ENCODE measurements at places on chromosomes 1 and 21.

DNA sequence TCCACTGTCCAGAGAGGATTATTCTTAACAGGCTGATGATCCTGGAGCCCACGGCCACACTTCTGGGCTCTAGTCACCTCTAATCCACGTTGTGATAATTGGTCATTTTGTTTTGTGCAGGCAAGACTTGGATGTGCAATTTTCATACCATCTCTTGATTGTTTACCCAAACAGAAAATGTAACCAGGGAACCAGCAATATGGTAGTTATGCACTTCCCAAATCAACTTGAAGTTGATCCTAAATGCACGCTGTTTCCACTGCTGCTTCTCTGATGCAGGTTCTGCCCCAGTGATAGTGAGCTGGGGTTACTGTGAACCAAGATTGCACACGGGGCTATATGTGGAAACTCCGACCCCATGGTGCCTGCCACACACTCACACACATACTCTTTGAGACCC is 14.7 kb upstream of the KCNJ15 start:
- DNase-seq, result no peak

DNA sequence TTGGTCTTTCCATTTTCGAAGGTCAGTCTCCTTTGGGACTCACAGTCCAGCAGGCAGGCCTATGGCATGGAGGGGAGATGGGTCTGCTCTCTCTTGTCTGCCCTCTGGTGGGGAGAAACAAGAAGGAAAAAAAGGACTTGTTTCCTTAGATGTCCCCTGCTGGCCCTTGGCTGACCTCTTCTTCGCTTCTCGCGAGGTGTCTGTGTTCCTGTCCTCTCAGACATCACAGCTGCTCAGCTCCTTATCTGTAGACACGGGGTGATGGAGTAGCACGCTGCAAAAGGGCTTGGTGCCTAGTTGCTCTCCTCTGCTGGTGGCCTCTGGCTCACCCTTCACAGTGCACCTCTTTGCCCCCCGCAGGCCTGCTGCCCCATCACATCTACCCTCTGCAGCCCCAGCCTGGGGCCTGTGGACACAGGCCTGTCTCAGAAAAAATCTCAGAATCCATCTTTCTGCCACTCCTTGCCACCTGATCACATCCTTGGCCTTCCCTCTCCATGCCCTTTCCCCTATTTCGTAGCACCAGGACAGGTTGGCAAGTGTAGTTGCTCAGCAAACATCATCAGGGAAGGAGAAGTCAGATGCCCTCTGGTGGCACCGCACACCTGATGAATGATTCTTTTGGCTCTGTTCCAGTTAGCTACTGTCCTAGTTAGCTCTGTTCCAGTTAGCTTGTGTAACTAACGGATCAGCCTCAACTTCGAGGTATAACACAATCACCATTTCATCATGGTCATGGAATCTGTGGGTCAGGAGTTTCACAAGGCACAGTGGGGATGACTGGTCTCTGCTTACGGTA is 18.7 kb upstream of the AK2 start:
- no peak for DNase-seq

DNA sequence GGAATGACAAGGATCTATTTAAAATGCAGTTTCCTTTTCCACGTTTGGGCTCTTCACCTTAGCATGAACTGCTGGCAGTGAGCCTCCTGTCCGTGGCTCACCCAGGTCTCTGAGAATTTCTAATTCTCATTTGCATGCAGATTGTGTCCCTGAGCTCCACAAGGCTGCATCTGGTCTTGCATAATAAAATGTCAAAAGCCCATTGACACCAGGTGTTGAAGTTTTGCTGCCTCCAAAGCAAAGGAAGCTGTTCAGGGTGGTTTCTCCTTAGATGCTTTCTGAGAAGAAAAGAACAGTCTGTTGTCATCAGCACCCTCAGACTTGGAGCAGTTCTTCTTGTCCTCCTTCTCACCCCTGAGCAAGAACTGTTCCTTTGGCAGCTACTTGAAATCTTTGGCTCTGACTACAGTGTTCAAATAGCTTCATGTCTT is 433.1 kb upstream of the KAZN start:
- DNase-seq, result no peak

- no peak for DNase-seq
Observed at GRCh38 chr1:246214708-246215509, 292.2 kb downstream of the SMYD3 start.

GRCh38 chr1:186985889-186986491 is 157.2 kb downstream of the PLA2G4A start:
- DNase-seq, result no peak

DNA sequence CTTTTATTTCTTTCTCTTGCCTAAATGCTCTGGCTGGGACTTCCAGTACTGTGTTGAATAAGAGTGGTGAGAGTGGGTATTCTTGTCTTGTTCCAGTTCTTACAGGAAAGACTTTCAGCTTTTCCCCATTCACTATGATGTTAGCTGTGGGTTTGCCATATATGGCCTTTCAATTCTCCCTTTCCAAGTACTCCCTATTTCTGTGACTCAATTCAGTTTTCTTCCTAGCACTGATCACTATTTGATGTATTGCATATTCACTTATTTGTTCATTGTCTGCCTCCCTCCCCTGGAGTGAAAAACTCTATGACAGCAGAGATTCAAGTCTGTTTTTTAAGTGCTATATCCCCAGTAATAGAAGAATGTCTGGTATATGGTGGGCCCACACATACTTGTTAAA is 618.2 kb upstream of the CAMK1G start:
- no peak for DNase-seq

DNA sequence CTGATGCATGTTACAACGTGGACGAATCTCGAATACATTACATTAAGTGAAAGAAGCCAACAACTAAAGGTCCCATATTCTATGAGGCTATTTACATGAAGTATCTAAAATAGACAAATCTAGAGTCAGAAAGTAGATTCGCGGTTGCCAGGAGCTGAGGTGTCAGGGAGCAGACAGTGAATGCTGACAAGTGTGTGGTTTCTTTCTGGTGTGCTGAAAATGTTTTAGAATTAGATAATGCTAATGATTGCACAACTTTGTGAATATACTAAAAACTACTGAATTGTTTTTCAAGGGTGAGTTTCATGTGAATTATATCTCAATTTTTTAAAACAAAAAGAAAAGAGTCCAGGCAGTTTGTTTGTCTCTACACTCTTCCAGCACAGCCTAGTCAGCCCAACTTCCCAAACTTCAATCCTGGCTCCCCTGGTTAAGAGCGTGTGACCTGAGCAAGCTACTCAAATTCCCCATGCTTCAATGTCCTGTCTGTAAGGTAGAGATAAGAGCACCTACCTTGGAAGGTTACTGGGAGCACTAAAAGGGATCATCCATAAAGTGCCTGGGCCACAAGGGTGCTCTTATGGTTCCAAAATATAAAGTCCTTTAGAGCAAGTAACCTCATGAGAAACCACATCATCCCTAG is 20.9 kb downstream of the HLCS start:
- no peak for DNase-seq

DNA sequence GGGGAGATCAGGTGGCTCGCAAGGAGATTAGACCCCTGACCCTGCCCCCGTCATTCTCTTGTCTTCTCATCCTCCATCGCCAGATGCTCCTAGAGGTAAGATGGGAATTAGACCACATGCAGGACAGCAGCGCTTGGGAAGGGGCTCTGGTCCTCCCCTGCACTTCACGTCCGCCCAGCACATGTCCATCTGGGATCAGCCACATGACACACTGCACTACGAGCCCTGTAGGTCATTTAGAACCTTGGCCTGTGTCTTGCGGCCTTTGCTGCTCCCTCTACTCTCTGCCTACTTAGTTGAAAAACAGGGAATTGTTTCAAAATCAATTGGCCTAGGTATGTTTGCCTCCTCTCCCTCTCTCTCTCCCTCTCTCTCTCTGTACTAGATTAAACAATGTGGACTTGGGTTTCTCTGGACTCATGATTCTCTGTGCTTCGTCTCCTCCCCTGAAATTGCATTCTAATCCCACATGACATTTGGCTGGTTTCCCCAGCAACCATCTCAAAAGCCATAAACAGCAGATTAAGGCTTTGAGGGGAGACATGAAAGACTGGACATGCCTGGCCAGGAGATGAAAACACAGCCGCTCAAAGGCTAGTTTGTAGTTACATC is 3.8 kb upstream of the NCMAP start:
- no peak for DNase-seq

- no peak for DNase-seq
Observed at GRCh38 chr21:46151261-46151988, 4.0 kb downstream of the FTCD start.

DNA sequence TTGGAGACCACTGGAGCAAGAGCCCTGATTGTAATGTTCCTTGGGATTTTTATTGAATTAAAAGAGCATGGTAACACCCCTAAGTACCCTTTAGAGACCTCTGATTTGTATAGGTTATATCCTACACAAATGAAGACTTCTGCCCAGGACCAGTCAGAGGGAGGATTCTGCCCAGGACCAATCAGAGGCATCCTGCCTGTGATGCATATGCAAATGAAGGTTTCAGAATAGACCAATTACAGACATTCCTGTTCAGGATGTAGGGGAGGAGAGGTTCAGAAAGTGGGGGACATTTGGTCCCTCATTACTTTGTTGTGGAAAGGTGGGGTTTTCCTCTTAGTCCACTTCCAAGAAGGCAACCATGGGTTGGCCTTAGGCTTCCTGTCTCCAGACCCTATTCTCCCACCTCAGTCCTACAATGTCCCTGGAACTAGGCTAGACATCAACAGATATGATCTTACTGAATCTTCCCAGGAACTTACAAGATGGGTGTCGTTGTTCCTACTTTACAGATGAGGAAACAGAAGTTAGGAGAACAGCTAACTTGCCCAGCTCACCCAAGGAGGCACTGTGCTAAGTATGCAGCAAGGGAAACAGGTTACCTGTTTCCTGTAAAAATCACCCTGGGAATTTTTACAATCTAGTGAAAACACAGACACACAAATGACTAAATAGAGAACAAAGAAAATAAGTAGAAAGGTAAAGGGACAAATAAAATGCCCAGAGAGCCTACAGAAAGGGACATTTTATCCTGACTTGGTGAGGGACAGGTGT is 36.8 kb upstream of the SFPQ start:
- no peak for DNase-seq

GRCh38 chr1:208185801-208186231 is 58.4 kb downstream of the PLXNA2 start:
- DNase-seq, result no peak

DNA sequence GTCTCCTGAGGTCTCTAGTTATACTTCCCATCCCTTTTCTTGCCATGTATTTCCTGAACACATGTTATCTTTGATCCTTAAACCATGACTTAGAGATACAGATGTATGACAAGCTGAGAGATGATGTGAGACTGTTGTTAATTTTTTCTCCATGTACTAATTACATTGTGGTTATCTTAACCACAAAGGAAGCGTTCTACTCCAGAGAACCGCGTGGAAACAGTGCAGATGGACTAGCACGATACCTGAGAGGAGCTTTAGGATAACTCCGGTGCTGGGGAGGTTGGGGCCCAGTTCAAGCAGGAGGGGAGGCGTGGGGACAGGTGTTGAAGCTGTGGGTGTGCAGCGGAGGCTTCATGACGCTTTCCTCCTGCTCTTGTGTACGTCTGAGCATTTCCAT is 17.5 kb downstream of the PDE9A start:
- DNase-seq, result no peak

DNA sequence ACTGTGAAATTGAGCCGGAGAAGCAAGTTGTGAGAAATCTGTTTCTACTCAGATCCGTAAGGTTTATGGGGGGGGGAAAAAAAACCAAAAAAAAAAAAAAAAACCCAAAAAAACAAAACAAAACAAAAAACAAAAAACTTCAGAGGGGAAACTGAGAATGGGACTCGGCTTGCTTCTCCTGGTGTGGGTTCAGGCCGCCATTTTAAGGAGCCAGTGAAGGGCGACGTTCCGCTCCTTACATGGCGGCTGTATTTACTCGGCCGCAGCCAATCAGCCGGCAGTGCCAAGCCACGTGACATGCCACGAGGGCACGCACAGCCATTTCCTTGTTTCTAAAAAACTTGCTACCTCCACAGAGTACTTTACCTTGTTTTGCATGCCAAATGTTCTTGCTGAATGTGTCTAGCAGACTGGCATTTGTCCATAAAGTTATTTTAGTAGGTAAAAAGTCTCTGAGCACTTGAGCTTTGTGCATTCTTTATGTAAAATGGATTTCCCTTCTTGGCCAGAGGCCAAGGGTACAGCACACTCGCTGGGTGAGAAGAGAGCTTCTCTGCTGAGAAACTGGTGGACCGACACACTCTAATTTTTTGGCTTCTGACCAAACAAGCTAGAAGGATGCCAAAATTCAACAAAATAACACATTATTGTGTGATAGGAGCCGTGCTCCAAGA is 101.8 kb downstream of the NFIA start:
- DNase-seq, result no peak
